Stimulated activated CD4-positive, alpha-beta T cell treated with anti-CD3 and anti-CD28 coated beads, TNF-alpha, amount 100 ng/mL, for 4 hours (primary cell): ENCODE measurements at places on chromosomes 4 and X.

DNA sequence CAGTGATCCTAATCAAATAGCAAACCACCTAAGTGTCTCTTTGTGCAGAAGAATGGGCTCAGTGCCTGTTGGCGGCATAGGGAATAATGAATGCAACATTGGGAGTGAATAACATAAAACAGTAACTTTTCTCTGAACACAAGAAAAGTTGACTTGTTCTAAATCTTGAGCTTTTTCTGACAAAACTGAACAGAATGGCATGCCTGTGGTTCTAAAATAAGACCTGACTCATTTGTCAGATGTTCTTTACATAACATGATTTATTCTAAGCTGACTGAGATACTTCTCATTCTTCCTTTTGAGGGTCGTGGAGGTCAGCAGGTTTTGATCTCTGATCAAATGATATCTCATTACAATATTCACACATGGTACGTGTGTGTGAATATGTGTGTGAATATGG is 165.4 kb upstream of the WDR1 start:
- DNase-seq, result no peak

- DNase-seq, result no peak
Measured at GRCh38 chr4:15526924-15527592, 57.4 kb downstream of the CC2D2A start.

GRCh38 chrX:129877401-129877800 is 28.6 kb upstream of the UTP14A start:
- no peak for DNase-seq

GRCh38 chrX:27675493-27675892 is 85.3 kb downstream of the DCAF8L2 start:
- DNase-seq, result no peak

DNA sequence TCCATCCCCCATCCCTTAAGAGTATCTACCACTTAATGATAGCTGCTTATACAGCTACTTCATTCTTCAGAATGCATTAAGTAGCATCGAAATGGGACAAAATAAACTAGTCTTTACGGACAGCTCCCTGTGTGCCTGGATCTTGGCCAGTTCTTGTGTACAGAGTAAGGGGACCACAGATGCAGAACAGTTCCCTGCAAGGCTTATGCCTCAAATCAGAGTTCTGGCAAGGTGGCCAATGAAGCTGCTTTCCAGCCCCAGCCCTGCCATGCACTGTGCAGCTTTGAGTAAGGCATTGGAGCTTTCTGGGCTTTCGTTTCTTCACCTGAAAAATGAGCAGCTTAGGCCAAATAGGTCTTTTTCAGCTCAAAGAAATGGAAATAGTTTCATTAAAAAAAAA is 14.2 kb downstream of the CLNK start:
- DNase-seq, result no peak
